ENCODE measurements at places on chromosomes 6 and 20.

GRCh38 chr6:91013511-91013910 is 426.6 kb upstream of the MAP3K7 start:
- no peak for DNase-seq

DNA sequence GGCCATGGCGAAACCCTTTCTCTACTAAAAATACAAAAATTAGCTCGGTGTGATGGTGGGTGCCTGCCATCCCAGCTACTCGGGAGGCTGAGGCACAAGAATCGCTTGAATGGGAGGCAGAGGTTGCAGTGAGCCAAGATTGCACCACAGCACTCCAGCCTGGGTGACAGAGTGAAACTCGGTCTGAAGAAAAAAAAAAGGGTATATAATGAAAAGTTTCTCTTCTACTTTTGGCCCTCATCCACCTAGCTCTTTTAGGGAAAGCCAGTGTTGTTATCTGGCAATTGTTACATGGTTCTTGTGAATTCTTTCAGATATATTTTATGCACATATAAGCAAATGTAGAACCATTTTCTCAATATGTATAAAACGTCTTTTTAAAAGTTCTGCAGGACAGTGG is 19.0 kb downstream of the KIF3B start:
- peak; percentile 54 for DNase-seq

DNA sequence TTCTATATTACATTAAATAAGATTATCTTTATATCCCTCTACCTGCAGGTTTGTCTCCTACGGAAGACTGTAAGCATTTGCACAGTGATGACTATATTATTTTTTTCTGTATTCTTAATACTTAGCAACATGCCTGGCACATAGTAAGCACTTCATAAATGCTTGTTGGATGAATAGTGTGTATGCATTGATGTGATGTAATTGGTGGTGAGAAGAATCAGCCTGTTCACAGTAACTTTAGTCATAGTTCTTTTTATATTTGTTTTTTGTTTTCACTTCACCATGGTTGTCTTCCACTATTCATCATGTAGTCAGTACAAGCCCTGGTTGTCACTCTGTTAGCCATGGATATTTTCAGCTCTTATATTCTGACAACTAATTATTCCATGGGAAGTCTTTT is 184.0 kb upstream of the FLRT3 start:
- peak; percentile 9 for DNase-seq

DNA sequence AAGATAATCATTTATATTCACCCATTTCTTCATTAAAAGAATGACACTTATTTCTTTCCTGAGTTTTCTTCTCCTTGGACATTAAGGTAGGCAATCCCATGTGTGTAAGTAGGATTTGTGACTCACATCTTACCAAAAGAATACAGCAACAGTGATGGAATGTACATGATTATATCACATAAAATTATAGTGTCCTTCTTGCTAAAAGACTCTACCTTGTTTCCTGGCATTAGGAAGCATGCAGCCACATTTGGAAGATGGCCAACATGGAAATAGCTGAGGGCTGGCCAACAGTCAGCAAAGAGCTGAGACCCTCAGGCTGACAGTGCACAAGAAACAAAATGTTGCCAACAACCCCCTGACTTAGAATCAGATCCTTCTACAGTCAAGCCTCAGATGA is 327.9 kb upstream of the MARCKS start:
- DNase-seq: peak; percentile 66

DNA sequence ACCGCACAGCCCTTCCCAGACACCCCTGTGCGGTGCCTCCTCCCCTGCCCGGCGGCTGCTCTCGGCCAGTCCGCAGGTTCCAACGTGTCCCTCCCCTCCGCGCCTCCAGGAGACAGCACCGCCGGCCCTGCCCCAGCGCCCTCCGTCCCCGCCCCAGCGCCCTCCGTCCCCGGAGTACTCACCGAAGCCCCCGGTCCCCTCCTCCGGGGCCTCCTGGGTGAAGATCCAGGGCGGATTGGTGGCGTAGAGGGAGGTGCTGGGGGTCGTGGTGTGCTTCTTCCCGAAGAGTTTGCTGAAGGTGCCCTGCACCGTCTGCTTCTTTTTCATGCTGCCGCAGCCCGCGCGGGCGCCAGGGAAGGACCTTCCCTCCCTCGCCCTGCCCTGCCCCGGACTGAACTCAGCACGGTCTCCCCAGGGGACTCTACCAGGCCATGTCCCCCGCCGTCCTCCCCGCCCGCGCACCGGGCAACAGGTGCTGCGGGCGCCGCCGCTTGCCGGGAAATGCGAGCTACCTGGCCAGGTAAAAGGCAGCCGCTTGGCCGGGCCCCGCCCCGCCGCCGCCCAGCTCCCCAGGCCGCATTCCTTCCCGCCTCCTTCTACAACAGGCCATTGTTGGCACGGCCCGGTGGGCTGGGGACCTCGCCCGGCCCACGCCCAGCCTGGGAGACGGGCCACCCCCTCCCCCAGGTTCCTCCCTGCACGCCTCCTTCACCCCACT is at the start of gene C6orf132:
C6orf132 (minus strand) TSS at position 503 of the 718 bp plus-strand sequence; CDS start at position 327, 176 bp downstream.
- DNase-seq: peak; percentile 20

DNA sequence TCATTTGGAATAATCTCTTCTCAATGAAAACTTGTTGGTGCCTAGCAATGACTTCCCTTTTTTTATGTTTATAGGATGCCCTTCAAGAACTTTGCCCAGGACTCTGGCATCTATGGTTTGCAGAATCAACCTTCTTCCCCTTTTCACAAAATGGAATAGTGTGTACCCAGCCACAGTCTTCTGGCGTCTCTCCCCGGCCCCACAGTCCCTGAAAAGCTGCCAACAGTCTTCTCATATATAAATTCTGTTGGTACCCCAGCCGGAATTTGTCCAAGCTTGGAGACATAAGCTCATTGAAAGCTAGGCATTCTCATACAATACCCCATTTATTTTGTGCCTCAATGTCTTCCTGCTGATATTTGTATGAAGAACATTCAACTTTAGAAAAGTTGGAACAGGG is 26.4 kb upstream of the MCM3 start:
- DNase-seq: no peak

DNA sequence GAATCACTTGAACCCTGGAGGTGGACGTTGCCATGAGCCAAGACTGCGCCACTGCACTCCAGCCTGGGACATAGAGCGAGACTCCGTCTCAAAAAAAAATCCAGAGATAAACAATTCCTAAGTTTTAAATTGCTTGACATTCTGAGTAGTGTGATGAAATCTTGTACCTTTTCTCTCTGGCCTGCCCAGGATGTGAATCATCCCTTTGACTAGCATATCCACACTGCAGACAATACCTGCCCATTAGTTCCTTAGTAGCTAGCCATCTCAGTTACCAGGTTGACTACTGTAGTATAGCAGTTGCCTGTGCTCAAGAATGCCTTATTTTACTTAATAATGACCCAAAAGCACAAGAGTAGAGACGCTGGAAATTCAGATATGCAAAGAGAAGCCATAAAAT is 2.8 kb downstream of the ZFP57 start:
- DNase-seq: no peak

DNA sequence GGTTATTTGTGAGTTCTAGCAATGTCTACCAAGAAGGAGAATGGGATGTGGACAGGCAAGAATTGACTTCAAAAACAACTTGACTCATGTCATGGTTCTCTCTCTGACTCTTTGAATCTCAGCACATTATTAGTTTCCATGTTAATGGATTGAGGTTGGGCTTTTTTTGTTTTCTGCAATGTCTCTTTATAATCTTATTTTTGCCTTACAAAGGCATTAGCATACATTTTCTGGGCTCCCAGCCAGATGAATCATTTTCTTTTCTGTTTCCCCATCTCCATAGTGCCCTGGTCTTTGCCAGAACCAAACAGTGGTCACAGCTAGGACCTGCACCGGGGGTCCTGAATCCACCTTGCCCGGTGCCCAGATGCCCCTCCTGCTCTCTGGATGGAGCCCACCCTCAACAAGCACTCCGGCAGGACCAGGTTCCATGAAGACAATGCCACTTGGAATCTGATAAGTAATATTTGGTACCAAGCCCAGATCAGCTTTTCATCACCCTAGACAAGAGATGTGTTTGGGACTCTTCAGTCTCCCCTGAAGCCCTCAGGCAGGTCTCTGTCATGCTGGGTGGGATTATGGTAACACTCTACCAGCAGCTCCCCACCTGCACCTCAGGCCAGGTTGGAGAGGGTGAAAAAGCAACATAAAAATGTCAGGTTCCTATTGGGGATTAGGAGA is 266.7 kb upstream of the SULF2 start:
- DNase-seq: peak; percentile 56

- DNase-seq: peak; percentile 65
These were observed 61.6 kb downstream of the PLCB4 start for GRCh38 chr20:9130521-9130920.

GRCh38 chr6:158376631-158377081 is 64.4 kb downstream of the TULP4 start:
- DNase-seq: peak; percentile 90

- peak; percentile 92 for DNase-seq
These were observed 54.4 kb upstream of the CEP85L start for GRCh38 chr6:118705544-118706491.

DNA sequence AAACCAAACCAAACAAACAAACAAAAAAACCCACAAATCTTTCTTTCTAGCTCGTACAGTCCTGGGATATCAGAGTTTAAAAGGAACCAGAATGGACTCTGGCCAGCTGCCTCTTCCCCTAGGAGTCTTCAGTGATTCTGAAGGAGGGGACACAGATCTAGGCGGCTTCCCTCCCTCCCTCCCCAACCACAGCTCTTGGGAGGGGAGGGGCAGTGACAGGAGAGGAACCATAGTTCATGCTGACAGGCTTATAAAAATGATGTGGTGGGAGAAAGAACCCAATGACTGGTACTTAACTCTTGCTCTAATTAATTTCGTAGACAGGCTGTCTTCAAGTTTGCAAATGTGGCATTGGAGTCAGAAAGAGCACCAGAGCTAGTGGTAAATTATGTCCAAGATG is 56.0 kb downstream of the NPEPL1 start:
- no peak for DNase-seq

DNA sequence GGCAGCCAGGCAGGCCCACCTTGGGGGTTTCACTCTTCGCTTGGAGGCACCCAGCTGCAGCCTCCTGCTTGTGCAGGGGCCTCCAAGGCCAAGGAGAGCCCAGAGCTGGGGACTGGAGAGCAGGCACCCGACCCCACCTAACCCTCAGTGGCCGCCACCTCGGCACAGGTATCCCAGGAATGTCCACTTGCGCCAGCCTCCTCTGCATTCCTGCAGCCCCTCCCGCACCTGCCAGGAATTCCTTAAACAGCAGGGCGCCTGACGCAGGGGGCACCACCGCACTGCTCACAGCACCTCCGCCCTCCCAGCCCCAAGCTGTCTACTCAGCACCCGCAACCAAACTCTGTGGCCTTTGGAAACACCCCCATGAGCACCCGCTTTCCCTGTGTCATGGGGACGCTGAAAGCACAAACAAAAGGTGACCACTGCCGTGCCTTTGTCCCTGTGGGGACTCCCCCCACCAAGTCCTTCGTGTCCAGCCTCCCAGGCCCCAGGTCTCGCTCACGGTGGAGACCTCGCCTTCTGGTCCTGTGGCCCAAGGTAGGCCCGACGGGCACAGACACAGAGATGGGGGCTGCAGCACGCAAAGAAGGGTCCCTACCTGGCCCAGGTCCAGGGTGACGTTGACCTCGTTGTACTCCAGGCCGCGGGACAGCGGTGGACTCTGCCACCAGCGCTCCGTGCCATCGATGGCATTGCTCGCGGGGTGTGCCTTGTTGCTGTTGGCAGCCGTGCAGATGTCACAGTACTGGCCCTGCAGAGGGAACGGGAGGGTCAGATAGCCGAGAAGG is 5.1 kb downstream of the LAMA5 start:
- no peak for DNase-seq

- no peak for DNase-seq
These were observed 8.5 kb downstream of the NRN1 start for GRCh38 chr6:5998236-5998635.

- peak; percentile 20 for DNase-seq
These were observed 213.1 kb downstream of the PREX1 start for GRCh38 chr20:48614593-48615274.

GRCh38 chr20:57835588-57836455 is 126.0 kb upstream of the PMEPA1 start:
- no peak for DNase-seq

- DNase-seq: peak; percentile 56
These were observed at the start of gene POPDC3 for GRCh38 chr6:105179244-105180065. Gene POPDC3 (minus strand): TSS chr6:105180014. CDS start chr6:105161909, 18,105 bp downstream.

- no peak for DNase-seq
These were observed 286.8 kb upstream of the ID4 start for GRCh38 chr6:19550380-19550779.

GRCh38 chr6:50240986-50241385 is 191.3 kb upstream of the DEFB112 start:
- no peak for DNase-seq

DNA sequence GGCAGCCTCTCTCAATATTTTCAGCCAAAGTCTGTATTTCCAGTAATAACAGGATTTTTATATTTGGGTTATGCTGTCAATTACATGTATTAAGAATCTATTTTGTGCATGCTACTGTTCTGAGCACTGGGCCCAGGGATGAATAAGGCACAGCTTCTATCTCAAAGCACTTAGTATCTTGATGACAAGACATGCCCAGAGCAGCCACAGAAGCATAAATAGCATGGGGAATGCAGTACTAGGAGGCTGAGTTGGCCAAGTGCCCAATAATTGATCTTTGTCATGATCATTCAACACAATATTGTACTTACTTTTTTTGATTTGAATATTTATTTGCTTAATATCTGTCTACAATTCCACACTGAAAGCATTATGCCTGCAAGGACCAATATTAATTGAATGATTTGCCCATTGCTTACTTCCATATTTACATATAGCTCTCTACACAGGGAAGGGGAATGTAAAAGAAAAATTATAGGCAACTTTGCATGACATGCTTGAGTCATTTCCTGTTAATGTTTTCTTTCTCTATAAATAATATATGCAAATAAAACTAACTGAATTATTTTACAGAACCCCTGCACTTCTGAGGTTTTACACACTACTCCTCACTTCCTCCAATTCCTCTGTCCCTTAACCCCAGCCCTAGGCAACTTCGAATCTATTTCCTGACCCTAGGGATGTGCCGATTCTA is 298.9 kb upstream of the BMP2 start:
- no peak for DNase-seq

- peak; percentile 86 for DNase-seq
These were observed at the start of gene HSD17B8 for GRCh38 chr6:33204415-33205190. Gene HSD17B8 (plus strand): TSS chr6:33204655. CDS start chr6:33204669, 14 bp downstream.

- DNase-seq: no peak
These were observed 49.3 kb downstream of the ARFGEF2 start for GRCh38 chr20:48970681-48971365.

- DNase-seq: peak; percentile 84
These were observed 115.2 kb downstream of the CEBPB start for GRCh38 chr20:50305636-50306477.
